ENCODE measurements at places on chromosomes 7 and 10. TPM values are rescaled to one million over a fixed set of nuclear protein-coding genes. Genes with fewer than 3 reads are reported as not detected.

DNA sequence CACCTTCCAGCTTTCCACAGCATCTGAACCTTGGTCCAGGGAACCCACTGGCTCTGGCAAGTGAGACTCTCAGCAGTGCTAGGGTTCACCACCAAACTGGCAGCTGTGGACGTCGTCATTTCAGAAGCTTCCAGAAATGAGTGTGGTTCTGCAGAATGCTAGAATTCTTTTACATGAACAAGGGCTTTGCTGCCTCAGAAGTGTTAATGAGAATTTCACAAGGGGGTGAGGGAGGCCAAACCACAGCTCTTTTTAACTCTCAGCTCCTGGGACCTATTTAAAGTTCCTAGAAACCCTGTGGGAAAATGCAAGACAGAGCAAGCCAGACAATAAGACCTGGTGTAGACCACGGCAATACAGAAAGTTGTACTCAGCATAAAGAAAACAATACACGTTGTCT is 129.3 kb upstream of the BET1 start:
- DNase-seq: no peak

- DNase-seq: no peak
These were observed 42.4 kb downstream of the CRCP start for GRCh38 chr7:66157060-66157459.

The PSD gene
- total RNA-seq: not detected

The EBLN1 gene
- total RNA-seq: not detected

The TEX36 gene
- total RNA-seq: not detected

The FOXI2 gene
- total RNA-seq: not detected

GRCh38 chr10:102410429-102411073 is 8.0 kb downstream of the PSD start:
- no peak for DNase-seq

GRCh38 chr7:129707910-129708499 is 96.5 kb downstream of the NRF1 start:
- DNase-seq: no peak

GRCh38 chr7:87702326-87702725 is 74.1 kb downstream of the RUNDC3B start:
- peak; percentile 61 for DNase-seq

The FMC1 gene
- total RNA-seq: 0.25 TPM

- peak; percentile 92 for DNase-seq
These were observed 92.9 kb downstream of the MYL10 start for GRCh38 chr7:101536232-101536631.

The LRRC17 gene
- not detected for total RNA-seq

DNA sequence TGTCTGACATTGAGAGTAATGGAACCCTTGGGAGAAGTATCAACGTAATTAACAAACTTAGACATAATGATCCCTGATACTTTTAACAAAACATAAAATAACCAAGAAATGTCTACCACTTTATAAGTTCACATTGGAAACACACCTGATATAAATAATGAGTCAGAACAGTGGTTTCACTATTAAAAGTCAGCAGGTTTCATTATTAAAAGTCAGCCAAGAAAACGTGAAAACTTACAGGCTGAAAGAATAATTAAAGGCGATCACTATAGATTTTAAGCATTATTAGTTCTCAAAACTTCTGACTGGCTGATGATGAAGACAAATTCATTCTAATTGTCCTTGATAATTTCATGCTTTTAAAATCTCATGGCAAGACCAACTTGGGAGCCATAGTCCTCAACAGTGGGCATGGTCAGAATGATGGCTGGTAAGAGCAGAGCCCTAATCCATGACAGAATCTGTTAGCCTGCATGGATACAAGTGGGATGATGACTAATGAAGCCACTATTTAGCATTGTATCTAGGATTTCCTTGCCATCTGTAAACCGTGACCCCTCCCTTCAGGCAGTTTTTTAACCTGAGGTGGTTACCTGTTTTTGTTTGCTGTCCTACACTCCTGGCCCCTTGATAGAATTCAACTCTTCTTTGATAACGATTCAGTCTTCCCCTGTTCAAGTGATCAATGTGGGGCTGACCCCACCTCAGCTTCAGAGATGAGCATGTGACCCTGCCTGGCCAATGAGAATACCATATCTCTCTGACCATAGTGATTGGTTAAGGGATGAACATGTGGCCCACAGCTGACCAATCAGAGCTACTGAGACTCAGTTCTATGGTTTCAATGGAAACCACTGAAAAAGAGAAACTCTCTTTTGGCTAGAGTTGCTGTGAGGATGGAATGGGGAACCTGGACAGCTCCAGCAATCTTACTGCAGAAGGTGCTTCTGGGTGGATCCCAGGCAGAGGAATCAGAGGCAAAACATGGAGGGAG is 151.0 kb downstream of the PLPP4 start:
- DNase-seq: no peak

GRCh38 chr10:93620925-93621324 is 8.6 kb downstream of the PDE6C start:
- no peak for DNase-seq

The BTBD16 gene
- total RNA-seq: not detected

- DNase-seq: no peak
These were observed 112.6 kb downstream of the PRKAG2 start for GRCh38 chr7:151764056-151764920.

The PIP4K2A gene
- total RNA-seq: 17.4 TPM

DNA sequence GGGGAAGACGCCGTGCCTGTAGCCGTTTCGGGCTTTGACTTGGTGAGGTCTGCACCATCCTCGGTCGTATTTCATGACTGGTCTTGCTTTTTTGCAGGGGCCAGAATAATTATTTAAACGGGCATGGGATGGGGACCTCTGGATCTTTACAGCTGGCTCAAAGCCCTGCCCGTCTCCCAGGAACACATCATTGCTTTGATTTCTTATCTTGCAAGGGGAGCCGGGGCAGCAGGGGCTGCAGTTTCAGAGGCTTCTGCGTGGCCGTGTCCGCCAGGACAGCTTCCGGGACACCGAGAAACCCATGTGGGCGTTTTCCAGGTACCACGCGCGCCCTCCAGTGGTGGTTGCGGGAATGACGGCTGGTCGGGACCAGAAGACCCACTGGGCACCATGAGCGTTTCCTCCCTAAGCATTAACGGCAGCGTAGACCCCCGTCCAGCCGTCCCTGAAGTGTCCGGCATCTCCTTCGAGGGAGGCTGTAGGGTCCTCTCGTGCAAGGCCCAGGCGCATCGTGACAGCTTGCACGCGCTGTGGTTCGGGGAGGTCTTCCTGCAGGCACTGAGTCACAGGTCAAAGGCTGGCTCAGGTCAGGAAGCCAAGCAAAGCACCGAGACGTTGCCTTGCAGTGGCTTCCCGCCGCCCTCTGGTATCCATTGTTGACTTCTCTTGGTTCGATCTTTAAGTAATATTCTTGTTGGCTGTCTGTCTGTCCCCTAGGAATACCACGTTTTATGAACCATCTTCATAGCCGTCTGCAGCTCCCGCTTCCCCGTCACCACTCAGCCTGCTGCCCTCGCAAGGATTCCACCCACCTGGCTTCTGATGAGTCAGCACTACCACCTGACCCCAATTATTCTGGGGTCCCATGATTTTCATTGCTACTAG is 16.2 kb upstream of the ZFAND2A start:
- peak; percentile 76 for DNase-seq

- peak; percentile 76 for DNase-seq
These were observed 588 bp downstream of the GLI3 start for GRCh38 chr7:42236266-42236975.

DNA sequence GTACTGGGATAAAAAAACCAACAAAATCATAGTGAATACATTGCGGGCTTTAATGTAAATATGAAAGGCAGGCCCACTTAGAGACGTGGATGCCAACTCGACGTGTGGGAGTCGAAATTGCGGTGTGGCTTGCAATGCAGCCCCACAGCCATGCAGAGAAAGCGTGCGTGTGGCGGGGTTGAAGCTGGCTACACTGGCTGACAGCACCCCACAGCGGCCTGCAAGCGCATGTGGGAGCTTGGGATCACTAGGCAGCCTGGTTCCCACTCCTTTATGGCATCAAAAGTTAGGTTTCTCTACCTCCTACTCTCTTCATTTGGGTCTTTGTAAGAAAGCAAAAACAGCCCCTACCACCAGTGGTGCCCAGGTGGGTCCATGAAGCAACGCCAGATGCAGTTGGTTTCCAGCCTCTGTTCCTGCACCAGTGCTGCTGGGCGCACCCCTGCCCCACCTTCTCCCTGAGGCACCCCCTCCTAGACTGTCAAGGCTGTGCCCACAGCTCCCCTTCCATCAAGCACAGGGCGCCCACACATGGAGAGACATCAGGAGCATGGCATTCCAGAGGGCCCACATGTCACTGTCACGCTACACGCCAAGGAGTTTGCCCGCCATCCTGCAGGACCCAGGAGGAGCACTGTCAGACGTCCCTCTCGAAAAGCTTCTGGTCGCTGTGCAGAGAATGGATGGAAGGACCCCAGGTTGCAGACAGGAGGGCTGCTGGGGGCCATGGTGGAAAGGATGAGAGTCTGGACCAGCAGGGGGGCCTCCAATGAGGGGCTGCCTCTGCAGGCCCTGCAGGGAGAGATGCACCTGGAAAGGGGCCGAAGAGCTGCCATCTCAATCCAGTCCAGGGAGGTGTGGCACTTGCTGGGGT is 142.9 kb downstream of the PAXIP1 start:
- DNase-seq: no peak

The DDC gene
- not detected for total RNA-seq

The SYT15 gene
- not detected for total RNA-seq

- no peak for DNase-seq
These were observed 3.7 kb upstream of the CDHR1 start for GRCh38 chr10:84190621-84191020.

Measured in MG63 (cell line).